Stimulated activated CD8-positive, alpha-beta memory T cell treated with anti-CD3 and anti-CD28 coated beads, Interleukin-4, amount 100 ng/mL, for 1 hour (primary cell): ENCODE measurements at places on chromosomes 13 and 19.

DNA sequence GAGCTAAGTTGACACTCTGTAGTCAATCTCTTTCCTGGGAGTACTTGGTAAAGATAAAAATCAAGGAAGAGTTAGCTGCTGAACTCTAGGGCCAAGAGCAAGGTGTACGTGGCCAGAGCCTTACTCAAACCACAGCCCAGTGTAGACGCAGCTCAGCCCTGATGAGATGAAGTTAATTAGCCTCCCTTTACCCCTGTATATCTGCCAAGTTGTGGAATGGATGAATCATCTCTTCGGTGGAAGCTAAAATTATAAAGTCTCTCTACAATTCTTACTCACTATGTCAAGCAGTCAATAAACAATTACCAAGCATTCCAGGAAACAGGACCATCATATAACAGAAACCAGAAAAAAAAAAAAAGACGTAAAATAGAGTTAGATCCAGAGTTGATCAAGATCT lies 146.9 kb upstream of the UFM1 start:
- no peak for DNase-seq

DNA sequence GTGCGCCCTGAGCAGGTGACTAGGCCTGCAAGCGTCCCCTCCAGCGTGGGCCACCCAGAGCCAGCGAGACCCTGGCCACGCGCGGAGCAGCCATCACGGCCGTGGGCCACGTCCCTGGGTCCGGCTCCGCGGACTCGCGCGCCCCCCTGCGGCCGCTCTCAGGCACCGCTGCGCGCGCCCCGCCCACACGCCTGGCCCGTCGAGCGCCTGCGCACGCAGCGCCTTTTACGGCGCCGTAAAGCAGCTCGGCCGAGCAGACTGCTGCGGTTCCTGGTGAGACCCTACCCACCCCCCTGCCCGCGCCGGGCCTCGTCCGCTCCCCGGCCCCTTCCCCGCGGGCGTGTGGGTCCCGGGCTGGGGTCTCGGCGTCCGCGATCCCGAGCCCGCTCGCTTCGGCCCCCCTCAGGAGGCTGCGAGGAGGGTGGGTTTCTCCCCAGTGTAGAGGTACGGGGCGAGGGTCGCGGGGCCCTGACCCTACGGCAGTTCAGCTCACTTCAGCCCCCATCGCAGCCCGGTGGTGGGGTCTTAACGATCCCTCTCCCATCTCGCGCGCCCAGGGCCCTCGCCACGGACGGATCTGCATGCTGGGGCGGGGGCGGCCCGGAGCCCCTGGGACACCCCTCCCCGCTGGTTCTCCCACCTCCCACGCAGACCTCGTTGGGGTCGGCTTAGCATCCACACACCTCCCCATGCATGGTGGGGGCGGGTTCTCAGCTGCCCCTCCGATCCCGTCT lies at the start of gene TRAPPC5:
Gene TRAPPC5, plus strand, starts transcription at position 228 of the 734 bp plus-strand sequence. CDS start 1,421 bp downstream, outside the sequence.
- peak; percentile 56 for DNase-seq

GRCh38 chr13:112616586-112617362 lies 28.8 kb upstream of the TUBGCP3 start:
- DNase-seq = no peak

DNA sequence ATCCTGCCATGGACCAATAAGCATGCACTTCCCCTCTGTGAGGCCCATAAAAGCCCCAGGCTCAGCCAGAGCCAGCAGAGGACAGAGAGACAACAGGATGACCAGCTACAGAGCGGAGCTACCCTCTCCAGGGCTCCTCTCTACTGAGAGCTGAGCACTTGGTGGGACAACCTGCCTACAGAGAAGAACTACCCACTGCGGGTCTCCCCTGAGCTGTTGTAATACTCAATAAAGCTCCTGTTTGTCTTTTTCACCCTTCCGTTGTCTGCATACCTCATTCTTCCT lies 7.5 kb upstream of the BAX start:
- no peak for DNase-seq

GRCh38 chr19:40687525-40688016 lies 2.9 kb downstream of the NUMBL start:
- no peak for DNase-seq

- DNase-seq = no peak
Observed at GRCh38 chr13:41708713-41709112, 251.4 kb downstream of the RGCC start.

GRCh38 chr13:64000321-64000720 lies 2584.7 kb upstream of the PCDH20 start:
- DNase-seq = no peak

GRCh38 chr19:447064-447426 lies 13.8 kb downstream of the SHC2 start:
- no peak for DNase-seq

DNA sequence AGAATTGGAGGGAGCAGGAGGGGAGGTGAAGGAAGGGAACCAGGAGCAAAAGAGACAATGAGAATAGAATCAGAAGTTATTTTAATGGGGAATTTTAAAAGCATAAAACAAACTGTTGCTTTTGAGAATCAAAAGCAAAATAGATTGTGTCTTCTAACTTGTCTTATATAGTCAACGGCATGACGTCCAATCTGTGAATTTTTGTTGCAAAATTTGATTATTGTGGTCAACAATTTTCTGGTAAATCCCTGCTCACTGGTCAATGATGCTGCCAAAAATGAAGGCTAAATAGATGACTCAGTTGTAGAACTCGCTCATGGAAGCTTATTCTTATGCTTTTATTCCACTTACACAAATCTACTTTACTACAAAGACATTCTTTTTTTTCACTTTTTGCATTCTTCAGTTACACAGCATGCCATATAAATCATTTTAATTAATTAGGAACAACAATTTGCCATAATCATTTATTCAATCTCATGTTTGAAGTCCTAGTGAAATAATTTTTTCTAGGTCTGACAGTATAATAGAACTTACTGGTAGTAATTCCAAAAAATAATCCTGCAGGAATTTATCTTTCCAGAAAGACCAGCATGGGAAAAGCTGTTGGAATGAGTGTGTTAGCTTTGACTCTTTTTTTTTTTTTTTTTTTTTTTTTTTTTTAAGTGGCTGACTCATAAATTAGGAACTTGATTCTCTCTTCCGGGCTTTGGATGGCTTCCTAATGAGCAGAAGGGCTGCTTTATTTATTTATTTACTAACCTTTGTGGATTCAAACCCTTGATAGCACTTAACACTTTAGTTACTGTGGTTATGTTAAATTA lies 256.9 kb downstream of the SPRY2 start:
- no peak for DNase-seq

DNA sequence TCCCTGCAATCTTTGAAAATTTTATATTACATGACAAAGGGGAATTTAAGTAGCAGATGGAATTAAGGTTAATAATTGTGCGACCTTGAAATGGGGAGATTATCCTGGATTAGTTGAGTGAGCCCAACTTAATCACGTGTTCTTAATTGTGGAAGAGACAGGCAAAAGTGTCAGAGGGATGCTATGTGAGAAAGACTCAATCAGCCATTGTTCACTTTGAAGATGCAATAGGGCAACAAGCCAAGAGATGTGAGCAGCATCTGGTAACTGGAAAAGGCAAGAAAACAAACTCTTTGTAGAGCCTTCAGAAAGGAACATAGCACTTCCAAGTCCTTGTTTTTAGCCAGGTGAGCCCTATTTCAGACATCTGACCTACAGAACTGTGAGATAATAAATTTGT lies 247.7 kb downstream of the SLITRK1 start:
- DNase-seq = no peak

DNA sequence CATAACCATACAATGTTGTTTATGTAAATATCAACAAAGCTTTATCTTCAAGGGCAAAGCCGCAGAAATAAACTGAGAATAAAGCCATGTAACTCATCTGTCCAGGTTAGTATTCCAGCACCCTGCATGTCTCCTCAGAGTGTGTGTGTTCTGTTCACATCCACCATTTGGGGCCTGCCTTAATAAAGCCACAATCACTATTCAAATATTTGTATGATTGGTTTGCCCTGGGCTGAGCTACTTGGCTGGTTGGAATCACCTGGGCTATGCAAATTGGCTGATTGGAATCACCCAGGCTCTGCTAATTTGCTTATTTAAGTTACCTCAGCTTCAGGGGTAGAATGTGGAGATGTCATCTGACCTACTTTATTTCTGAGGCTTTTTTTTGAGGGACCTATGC lies 42.4 kb upstream of the ZNF737 start:
- no peak for DNase-seq

DNA sequence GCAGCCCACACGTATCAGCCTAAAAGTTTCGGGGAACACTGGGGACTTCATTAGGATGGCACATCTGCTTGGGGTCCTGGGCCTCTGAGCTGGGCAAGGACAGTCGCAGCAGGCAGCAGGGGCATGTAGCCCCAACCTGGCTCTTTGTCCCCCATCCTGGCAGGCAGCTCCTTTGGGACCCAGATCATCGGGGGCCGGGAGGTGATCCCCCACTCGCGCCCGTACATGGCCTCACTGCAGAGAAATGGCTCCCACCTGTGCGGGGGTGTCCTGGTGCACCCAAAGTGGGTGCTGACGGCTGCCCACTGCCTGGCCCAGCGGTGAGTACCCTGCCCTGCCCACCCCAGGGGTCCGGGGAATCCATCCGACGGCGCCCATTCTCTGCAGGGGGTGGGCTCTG lies 3.3 kb downstream of the GZMM start:
- DNase-seq = no peak
